ENCODE measurements at places on chromosomes 6 and 20. TPM values are rescaled to one million over a fixed set of nuclear protein-coding genes. Genes with fewer than 3 reads are reported as not detected.

COL10A1 gene
- not detected for total RNA-seq

SLC12A5 gene
- 1.6 TPM for total RNA-seq

PET117 gene
- 14.8 TPM for total RNA-seq

- DNase-seq: no peak
These were observed 1.8 kb downstream of the ECHDC1 start for GRCh38 chr6:127341471-127342202.

- DNase-seq: no peak
These were observed 41.0 kb downstream of the ZMYND8 start for GRCh38 chr20:47315339-47316056.

- DNase-seq: no peak
These were observed 9.7 kb downstream of the GNAS-AS1 start for GRCh38 chr20:58840816-58841538.
